Colonic mucosa (tissue), 4 donors: ENCODE measurements at places on chromosomes 2 and 18. TPM values are rescaled to one million over a fixed set of nuclear protein-coding genes. Genes with fewer than 3 reads are reported as not detected.

The SPR gene
- 129 TPM for total RNA-seq

The STPG4 gene
- 0.47 TPM for total RNA-seq

The SCG2 gene
- total RNA-seq, result 4.1 TPM

The MAL gene
- 3.5 TPM for total RNA-seq

The HS6ST1 gene
- 19.3 TPM for total RNA-seq

The TUBB8B gene
- not detected for total RNA-seq

The TRPM8 gene
- not detected for total RNA-seq

The BCL2 gene
- 13.9 TPM for total RNA-seq

The MARS2 gene
- total RNA-seq, result 8.3 TPM
